ENCODE measurements at places on chromosomes 4 and X.

DNA sequence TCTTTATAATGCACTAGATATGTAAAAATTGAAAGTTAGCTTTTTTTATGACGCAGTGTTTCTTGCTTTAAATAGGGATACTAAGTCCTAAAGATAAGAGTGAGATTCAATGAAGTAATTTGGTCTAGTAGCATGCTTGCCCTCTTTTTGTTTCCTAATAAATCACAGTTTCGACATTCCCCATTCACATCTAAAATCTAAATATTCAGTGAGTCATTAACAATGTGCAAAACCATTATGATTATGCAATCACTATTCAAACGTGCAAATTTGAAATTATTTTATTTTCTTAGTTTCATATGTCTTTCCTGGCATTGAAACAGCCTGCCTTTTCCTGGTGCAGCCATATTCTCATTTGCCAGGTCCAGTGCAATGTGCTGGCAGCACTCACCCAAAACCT, 1350.5 kb upstream of the PABPC4L start:
- no peak for DNase-seq

GRCh38 chr4:113951263-113951662, 28.2 kb downstream of the ARSJ start:
- DNase-seq: no peak

GRCh38 chr4:37542706-37543105, 143.5 kb downstream of the RELL1 start:
- no peak for DNase-seq

- peak; percentile 67 for DNase-seq
These were observed 694.2 kb upstream of the TENM3 start for GRCh38 chr4:181548873-181549575.

DNA sequence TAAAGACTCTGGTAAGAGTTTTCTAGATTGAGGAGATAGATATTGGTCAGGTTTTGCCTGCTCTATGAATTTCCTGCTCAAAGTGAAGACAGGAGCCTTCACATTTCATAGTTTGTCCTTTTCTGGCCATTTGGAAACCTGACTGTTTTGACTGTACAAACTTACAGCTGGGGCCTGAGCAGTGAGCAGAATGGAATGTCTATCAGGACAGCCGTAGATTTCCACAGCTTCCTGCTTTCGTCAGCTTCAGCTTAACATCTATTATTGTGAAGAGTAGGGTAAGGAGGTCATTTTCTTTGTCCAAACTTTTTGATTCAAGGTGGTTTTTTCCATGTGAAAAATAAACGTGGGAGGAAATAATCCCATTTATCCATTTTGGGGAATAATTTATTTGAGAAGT, 124.3 kb upstream of the DIPK2B start:
- peak; percentile 55 for DNase-seq

DNA sequence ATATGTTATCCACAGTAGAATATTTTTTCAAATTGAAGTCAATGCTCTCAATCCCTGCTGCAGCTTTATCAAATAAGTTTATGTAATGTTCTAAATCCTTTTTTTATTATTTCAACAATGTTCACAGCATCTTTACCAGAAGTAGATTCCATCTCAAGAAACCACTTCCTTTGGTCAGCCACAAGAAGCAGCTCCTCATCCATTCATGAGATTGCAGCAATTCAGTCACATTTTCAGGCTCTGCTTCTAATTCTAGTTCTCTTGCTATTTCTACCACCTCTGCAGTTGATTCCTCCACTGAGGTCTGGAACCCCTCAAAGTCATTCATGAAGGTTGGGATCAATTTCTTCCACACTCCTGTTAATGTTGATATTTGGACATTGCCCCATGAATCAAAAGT, 2301.3 kb upstream of the TENM3 start:
- no peak for DNase-seq

GRCh38 chr4:144703494-144703893, 57.5 kb downstream of the HHIP start:
- no peak for DNase-seq

DNA sequence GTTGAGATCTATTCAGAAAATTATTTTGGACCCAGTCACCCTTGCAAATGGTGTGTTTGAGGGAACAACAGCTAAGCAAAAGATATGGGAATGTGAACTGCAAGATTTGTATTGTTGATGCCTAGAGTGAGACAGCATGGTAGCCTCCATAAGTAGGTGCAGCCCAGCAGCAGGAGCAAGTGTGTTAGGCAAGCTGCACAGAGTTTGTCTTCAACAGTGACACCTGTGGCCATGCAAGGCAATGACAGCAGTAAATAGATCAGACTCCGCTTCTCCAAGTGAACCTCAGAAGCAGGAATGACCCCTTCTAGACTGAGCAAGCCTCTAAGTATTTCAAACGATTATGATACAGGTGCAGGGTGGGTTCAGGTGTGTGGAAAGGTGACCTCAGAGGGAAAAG, 133.4 kb upstream of the MSX1 start:
- no peak for DNase-seq

DNA sequence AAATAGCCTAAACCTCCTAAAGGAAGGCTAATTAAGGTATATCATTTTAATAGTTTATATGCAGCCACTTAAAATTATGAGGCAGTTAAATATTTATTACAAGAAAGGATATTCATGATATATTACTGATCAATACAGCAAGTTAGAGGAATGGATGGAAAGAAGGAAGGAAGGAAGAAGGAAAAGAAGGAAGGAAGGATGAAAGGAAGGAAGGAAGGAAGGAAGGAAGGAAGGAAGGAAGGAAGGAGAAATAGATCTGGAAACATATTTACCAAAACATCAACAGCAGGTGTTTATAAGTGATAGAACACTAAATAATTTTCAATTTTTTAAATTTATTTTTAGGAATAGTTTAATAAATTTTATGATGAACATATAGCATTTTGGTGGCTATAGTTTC, 17.5 kb downstream of the SLC7A11 start:
- DNase-seq: no peak
